Bronchial epithelial cell (primary cell): ENCODE measurements at places on chromosomes 3 and 15.

- no peak for DNase-seq
Observed at GRCh38 chr15:31345606-31346366, 19.2 kb downstream of the KLF13 start.

DNA sequence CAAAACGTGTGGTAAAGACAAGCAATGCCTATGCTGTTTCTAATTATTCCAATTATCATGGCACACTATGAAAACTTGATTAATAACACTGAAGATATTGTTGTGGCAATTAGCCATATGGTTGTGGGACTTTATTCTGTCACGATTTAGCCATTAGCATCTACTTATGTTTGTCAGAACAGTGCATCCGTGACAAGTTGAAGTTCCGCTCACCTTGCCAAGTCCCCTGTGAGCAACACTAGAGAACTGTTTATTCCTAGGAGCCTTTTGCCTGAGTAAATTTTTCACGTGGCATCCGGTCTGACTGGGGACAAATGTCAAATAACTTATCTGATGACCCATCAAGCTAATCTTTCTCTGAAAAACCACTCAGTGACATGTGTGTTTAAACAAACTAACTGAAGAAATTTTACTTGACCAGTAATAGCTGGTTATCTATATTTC lies 403.3 kb downstream of the TBC1D5 start:
- no peak for DNase-seq

DNA sequence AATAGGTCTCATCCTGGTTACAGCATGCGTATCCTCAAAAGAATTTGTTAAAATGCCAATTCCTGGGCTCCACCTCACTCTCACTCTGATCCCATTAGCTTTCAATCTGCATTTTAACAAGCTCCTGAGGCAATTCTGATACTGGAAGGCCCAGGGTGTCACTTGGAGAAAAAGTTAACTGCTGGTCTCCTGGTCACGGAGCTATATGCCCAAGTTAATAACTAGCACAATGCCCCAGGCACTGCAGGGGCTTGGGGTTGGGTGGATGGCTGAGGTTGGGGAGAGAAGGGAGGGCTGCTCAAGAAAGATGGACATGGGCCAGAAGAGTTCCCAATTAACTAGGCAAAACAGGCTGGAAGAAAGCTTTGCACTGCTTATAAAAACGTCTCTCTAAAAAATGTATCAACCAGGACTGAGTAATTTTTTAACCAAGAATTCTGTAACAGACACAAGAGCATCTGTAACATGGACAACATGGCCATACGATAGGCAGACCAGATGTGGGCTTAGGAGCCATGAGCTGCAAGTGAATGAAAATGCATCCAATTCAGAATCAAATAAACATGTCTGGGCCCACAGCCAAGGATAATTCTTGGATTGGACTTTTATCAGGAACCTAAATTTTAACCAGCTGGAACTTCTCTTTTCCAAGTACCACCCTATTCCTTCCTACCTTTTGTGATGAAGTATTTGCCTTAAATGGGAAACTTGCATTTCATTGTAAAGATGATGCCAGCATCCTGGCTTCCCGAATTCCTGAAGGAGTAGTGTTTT lies 4.2 kb downstream of the IL17RD start:
- no peak for DNase-seq

GRCh38 chr15:60593170-60593478 lies 114.2 kb upstream of the ICE2 start:
- no peak for DNase-seq

DNA sequence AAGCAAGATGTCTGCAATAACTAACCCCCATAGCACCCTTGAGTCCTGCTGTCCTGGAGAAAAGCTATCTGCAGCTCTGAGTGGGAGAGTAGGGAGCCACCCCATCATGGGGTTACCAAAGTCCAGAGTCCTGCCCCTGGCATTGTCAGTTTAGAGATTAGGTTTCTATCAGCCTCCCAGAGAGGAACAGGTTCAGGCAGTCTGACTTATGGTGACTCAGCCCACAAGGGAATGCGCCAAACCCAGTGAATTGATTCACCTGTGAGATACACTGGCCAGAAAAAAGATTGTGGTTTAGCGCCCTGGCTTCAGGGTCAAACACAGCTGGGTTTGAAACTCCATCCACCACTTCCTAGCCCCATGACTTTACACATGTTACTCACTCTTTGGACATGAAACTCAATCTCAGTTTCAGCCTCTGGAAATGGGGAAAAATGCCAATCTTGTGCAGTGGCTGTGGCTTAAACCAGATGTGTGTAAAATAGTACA lies 263.6 kb upstream of the HES1 start:
- peak; percentile 100 for DNase-seq

- no peak for DNase-seq
Observed at GRCh38 chr15:32873284-32874114, 155.7 kb downstream of the GREM1 start.

DNA sequence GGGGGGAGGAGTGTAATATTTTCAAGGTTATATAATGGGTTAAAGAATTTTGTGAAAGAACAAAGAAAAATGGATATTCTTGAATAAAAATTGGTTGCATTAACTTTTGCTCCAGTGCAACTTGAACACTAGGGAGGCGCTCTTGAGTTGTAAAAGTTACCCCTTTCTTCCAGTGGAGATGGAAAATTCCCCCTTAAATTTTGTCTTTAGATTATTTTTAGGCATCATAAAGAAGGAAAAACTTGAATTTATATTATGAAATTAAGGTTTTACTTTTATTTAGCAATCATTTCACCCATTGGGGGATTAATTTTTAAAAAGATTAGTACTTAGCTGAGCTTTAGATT lies 550 bp upstream of the CHD2 start:
- DNase-seq: no peak

- peak; percentile 69 for DNase-seq
Observed at GRCh38 chr3:46998121-46998851, 18.8 kb downstream of the NBEAL2 start.

GRCh38 chr15:61780278-61780980 lies 279.8 kb downstream of the VPS13C start:
- peak; percentile 28 for DNase-seq

DNA sequence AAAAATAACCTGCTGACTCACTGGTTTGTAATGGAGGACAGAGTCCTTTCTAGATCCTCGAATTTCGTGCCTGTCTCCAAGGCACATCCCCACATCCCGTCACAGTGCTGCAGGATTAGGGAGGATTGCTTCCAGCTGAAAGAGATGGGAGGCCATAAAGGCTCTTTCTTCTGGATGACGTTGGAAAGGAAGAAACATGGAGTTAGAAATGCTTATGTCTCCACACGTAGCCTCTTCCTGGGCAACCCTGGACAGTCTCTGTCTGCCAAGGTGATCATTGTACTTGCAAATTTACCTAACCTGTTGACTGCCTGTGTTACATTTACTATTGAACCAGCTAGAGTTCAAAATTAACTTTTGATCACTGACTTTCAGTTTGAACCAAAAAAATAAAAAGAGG lies 27.6 kb upstream of the VILL start:
- no peak for DNase-seq

- peak; percentile 70 for DNase-seq
Observed at GRCh38 chr3:149605902-149606301, 51.9 kb downstream of the WWTR1 start.

DNA sequence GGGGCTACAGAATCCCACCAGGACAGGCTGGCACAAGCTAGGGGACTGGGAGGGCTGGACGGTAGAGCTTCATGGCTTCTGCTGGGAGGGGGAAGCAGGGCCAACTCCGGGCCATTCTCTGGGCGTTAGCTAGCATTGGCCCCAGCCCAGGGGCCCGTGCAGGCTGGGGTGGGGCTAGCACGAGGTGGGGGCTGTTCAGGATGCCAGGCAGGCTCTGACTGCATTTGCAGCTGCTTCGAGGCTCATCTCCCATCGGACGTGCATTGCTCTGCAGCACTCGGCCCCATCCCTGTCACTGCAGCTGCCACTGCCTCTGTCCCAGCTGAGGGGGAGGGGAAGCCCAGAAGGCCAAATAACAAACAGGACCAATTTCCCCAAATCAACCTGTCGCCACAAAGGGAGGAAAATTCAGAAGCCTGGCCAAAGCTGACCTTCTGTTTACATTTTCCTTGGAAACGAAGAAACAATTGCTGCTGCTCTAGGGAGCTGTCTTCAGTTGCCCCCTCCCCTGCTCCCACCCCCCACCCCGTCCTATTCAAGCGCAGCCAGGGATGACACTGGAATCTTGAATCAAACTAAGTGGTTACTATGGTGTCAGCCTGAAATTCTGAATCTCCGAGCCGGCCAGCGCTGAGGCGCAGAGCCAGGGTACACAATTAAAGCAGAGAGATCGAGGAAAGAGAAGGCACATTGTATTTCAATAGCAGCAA lies 138.8 kb upstream of the PRR20G start:
- no peak for DNase-seq

GRCh38 chr3:105518806-105519418 lies 152.2 kb downstream of the ALCAM start:
- peak; percentile 71 for DNase-seq

DNA sequence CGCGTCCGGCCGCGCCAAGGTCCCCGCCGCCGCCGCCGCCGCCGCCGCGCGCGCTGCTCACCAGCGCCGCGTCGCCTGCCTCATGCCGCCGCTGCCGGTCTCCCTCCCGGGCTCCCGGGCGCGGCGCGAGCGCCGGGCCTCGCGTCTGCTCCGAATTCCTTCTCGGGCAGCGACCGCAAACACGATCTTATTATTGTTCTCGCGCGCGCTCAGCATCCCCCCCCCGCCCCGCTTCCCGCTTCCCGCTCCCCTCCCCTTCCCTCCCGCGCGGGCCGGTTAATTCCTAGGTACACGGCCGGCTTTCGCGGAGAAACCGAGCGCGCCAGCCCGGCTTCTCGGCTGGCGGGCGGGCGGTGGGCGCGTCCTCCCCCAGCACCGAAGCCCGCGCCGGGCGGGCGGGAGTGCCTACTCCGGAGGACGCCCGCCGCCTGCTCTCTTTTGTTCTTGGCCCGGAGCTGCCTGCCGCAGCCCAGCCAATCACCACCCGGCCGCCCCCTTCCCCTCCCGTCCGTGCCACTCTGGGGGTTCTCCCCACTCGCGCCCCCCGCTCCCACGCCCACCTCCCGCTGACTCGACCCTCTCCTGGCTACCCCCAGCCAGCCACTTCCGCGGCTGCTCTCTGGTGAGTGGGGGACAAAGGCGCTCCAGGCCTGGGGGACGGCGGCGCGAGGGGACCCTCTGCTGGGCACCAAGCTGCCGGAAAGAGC lies at the start of gene HDGFL3:
Gene HDGFL3 (minus strand): TSS at position 164 of the 707 bp plus-strand sequence. CDS start 409 bp downstream, outside the sequence.
- no peak for DNase-seq

GRCh38 chr15:63396152-63396928 lies 14.7 kb upstream of the CA12 start:
- DNase-seq: no peak

GRCh38 chr3:74331711-74332110 lies 282.7 kb downstream of the CNTN3 start:
- DNase-seq: no peak
